ENCODE measurements at places on chromosomes 16 and 17.

GRCh38 chr16:23343643-23344612, 41.8 kb downstream of the SCNN1B start:
- DNase-seq: no peak

DNA sequence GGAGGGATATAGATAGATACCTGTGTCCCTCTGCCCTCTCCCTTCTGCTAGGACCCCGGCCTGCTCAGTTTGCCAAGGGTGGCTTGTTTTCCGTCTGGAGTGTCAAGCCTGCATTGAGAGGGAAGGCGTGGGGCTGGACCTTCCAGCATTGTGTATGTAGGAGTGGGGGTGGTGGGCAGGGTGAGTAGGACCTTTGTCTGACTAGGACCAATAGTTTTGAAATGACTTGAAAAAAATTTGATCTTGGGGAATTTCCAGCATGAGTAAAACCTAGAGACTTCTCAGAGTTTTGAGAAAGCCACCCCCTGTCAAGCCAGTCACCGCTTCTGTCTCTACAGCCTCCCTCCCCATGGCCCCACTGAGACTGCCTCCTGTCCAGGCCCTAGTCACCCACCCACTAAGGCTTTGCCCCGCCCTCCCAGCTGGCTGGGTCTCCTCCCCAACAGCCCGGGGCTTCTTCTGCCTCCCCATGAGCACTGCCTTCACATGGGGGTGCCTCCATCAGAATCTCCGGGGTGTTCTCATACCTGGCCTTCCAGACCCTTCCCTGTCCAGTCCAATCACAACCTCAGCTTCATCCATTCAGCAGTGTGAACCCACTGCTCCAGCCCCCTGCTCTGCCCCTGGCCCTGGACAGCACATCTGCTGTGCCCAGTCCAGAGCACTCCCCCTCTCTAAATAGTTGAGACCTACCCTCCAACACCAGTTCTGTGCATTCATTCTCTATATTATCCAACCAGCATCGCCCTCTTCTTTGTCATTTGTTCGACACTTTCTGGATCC, 207.0 kb downstream of the MSI2 start:
- DNase-seq: no peak

GRCh38 chr16:79081297-79082066, 519.1 kb downstream of the MAF start:
- DNase-seq: no peak

- DNase-seq: no peak
These were observed 52.1 kb upstream of the TOB1 start for GRCh38 chr17:50918071-50918932.

DNA sequence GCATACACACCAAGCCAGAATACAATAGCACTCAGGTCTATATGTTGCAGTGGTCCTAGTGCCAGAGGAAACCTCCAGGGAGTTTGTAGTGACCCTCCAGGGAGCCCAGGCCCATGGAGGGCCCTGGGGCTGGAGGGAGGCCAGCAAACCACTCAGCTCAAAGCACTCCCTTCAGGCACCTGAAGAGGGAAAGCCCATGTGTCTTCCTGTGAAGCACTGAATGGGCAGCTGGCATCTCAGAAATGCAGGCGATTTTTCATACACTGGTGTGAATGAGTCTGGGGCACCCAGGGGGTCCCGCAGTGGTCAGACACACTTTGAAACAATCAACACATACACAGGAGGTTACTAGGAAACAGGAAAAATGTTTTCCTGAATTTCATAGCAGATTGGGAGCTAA, 12.8 kb downstream of the TBC1D26 start:
- no peak for DNase-seq

DNA sequence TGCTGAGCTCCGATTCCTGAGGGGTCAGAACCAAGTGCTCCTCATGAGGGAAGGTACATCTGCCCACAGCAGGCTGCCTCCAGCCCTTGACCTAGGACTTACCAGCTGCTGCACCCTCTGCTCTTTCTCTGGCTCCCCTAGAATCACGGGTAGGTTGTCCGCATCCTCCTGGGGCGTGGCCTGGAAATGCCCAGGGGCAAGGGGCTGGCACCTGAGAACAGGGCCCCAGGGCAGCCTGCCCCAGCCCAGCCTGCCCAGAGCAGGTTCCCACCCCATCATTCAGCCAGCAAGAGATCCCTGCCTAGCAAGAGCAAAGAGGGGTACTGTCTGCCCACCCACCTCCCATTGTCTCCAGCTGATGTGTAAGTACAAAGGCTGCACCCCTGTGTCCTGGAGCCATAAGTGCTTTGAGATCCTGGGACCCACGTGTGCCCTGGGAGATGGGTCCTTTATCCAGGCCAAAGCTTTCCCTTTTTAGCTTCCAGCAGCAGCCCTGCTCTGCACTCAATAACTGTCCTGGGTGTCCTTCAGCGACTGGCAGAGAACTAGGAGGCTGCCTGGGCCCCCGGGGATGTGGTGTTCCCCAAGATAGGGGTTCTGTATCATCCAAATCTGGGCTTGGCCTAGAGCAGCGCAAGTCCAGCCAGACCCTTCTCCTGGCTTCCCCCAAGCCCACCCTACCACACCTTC, 5.1 kb downstream of the TSPOAP1 start:
- no peak for DNase-seq

GRCh38 chr16:87406495-87407088, 14.5 kb downstream of the MAP1LC3B start:
- no peak for DNase-seq

DNA sequence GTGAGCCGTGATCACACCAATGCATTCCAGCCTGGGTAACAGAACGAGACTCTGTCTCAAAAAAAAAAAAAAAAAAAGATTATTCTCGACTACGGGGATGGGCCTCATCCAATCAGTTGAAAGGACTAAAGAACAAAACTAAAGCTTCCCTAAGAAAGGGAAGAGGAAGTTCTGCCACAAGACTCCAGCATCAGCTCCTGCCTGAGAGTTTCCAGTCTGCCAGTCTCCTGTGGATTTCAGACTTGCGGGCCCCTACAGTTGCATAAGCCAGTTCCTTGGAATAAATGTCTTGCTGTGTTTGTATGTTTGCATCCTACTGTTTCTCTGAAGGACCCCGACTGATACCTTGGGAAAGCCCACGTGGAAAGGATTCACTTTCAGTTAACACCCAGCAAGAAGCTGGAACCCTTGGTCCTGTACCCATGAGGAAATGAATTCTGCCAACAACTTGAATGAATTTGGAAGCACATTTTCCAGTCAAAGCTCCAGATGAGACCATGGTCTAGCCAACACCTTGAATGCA, 26.3 kb upstream of the FZD2 start:
- no peak for DNase-seq

All from CD4-positive, alpha-beta memory T cell (primary cell).